ENCODE measurements at places on chromosomes 3 and 15.

DNA sequence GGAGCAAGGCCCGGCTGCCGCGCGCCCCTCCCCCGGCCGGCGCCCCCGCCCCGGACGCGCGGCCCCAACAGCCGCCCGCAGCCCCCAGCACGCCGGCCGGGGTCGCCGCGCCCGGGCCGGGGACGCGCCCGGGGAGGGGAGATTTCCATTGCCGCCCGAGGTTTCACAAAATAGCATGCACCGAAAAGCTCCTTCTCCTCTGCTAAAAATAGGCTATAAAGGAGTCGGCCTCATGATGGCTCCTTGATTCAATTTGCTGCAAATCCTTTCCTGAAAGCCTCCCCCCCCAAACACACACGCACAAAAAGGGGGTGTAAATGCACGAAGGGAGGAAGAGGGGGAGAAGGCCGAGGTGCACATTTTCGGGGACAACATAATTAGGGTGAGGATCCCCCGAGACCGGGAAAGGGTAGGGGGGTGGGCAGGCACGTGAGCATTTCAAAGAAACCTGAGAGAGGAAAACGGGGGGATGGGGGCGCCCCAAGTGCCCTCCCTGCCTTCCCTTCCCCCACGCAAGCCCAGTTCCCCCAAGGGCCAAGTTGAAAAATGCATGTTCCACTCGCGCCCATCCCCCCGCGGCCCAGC is 734 bp downstream of the TBL1XR1 start:
- peak; percentile 75 for DNase-seq

- peak; percentile 20 for DNase-seq
Observed at GRCh38 chr3:174355505-174355904, 503.6 kb upstream of the NAALADL2 start.

DNA sequence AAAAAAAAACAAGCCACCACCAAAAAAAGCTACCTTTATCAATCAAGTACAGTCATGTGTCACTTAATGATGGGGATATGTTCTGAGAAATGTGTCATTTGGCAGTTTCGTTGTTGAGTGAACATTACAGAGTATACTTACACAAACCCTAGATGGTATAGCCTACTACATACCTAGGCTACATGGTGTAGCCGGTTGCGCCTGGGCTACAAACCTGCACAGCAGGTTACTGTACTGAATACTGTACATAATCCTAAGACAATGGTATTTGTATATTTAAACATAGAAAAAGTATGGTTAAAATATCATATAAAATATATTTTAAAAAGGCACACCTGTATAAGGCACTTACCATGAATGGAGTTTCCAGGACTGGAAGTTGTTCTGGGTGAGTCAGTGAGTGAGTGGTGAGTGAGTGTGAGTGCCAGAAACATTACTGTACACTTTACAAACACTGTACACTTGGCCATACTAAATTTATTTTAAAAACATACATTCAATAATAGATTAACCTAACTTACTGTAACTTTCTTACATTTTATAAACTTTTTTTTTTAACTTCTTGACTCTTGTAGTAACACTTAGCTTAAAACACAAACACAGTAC is 25.9 kb upstream of the JMJD7 start:
- DNase-seq: no peak

- DNase-seq: no peak
Observed at GRCh38 chr3:72505539-72506405, 342.5 kb downstream of the SHQ1 start.

DNA sequence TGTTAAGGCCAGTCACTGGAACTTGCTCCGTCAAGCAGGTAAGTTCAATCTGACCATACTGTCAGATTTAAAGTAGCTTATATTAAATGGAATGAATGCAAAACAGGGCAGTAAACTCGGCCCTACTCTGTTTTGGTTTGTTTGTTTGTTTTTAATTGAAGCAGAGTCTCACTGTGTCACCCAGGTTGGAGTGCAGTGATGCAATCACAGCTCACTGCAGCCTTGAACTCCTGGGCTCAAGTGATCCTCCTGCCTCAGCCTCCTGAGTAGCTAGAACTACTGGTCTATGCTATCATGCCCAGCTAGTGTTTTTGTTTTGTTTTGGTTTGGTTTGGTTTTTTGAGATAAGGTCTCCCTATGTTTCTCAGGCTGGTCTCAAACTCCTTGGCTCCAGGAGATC is 305.0 kb downstream of the FEZF2 start:
- no peak for DNase-seq

GRCh38 chr3:114299941-114300624 is 6.3 kb downstream of the TIGIT start:
- DNase-seq: no peak

GRCh38 chr15:27458345-27459084 is 487.5 kb downstream of the GABRG3 start:
- no peak for DNase-seq

GRCh38 chr3:16686679-16687078 is 81.5 kb upstream of the DAZL start:
- no peak for DNase-seq

DNA sequence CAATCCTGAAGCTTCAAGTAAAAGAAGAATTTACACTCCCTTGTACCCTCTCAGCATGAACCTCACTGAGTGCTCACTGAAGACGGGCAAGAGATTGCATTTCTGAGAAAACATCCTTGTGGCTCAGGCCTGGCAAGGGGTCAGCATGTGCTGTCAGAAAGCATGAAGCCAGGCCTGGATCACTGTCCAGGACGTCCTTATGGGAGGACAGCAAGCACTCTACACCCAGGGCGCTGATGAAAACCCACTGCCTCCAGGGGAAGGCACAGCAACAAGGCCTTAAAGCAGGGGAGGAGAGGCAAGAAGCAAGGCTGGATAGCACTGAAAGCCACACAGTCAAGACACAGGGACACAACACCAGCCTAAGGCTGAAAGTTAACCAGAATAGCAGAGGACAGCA is 315.4 kb downstream of the OCA2 start:
- DNase-seq: no peak

- DNase-seq: no peak
Observed at GRCh38 chr3:64141476-64141875, 83.8 kb downstream of the PRICKLE2 start.

GRCh38 chr15:89227425-89227824 is 6.0 kb upstream of the RLBP1 start:
- DNase-seq: no peak

- DNase-seq: no peak
Observed at GRCh38 chr15:82303956-82304777, 41.5 kb downstream of the SAXO2 start.

DNA sequence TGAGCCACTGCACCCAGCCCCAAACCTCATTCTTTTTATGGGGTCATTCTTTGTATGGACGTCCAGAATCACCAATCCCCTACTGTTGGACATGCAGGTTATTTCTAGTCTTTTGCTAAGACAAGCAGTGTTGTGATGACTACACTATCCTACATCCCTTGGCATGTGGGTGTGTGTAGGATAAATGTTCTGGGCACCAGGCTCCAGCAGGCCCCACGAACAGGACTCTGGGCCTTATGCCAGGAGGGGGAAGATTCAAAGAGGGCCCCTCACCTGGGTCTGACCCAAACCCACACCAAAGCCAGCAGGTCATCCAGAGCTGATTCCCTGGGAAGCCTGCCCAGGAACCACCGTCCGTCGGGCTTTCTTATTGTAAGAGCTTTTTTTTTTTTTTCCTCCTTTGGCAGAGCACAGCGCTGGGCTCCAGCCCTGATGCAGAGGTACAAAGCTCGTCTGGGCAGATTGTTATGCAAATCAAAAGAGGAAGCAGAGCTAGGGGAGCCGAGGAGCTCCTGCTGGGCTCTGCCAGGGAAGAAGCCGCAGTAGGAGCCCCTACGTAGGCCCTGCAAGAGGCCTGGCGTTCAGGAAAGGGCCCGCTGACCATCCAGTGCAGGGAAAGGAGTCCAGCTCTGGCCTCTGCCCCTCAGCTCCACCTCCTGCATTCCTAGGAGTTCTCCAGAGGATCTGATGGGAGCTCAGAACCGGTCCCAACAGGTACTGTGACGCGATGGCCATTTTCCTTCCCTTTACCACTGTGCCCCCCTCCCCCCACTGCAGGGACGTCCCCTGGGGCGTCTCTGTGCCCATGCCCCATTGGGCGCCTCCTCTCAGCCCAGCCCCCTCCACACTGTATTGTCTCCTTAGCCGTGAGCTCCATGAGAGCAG is 29.0 kb upstream of the FURIN start:
- peak; percentile 58 for DNase-seq

- no peak for DNase-seq
Observed at GRCh38 chr3:30513374-30514152, 92.8 kb upstream of the TGFBR2 start.

DNA sequence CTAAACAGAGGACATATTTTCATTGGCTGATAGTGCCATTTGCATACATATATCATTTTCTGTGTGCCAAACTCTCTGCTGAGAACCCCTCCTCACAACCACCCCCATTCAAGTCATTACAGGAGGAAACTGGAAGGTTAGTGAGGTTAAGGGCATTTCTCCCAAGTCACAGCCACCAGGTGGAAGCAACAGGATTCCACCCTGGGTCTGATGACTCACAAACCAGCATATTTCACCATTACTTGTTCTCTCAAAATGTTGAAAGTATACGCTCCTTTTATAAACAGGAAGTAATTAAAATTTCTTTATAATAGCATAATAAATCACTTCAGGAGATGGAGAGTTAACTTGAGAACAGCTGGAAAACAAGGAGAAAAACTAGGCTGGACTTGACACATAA is 398.6 kb upstream of the WNT5A start:
- no peak for DNase-seq

DNA sequence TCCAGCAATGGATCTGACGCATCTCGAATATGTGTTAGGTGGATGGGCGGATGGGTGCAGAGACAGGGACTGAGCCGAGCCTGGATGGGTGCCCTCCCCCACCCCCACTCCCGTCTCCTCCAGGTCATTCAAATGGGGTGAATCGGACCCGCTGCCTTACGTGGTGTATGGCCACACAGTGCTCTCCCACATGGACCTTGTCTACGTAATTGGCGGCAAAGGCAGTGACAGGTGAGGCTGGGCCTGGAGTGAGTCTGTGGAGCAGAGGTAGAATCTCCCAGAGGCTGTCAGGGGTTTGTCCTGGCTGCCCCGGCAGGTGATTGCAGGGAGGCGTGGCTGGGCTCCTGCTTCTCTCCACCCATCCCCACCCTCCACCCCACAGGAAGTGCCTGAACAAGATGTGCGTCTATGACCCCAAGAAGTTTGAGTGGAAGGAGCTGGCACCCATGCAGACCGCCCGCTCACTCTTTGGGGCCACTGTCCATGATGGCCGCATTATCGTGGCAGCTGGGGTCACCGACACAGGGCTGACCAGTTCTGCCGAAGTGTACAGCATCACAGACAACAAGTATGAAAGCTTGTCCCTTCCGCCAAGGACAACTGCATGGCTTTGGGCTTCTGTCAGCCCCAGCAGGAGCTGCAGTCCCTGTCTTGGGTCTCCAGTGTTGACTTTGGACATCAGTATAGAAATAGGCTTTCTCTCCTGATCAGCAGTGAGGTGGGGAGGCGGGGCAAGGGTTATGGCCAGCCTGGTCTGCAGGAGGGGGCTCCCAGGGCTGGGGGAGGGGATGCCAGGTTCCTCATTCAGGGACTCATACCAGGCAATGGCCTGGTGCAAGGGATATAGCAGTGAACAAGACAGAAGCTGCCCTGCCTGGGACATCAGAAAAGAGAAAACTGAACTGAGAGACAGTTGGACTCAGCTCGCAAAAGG is 3.4 kb downstream of the KLHL40 start:
- DNase-seq: no peak

- DNase-seq: no peak
Observed at GRCh38 chr15:95501865-95502264, 828.6 kb upstream of the NR2F2 start.

DNA sequence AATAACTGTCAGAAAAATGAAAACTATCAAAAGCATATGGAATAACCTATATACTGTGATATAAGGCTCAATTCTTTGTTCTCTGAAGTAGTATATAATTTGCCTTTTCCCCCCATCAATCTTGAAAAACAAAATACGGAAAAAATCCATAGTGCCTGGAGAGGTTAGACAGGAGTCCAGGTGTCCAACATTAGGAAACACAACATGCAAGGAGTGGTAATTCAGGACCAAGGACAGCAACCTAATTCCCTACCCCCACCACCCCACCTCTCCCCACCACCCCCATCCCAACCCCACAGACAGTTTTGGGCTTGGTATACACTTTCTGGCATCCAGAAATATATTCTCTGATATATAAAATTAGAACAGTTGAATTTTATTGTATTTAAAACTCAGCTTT is 55.1 kb upstream of the SLC25A26 start:
- DNase-seq: no peak

DNA sequence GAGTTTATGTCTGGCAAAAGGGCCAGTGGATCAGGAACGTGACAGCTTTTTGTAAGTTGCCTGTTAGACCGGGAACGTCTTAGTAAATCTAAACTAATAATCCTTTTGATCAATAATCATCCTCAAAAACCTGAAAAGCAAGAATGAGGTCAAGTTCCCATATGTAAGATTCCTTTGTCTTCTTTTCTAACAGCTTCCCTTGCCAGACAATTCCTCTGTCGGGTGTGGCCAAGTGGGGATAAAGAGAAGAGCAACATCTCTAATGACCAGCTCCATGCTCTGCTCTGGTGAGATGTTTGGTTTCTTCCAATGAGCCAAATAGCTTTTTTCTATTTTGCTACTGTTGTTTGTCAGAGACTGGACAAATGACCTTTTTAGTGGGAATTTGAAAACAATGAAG is 19.8 kb downstream of the FANCD2OS start:
- no peak for DNase-seq

- DNase-seq: no peak
Observed at GRCh38 chr3:71201939-71202338, 381.6 kb downstream of the FOXP1 start.

GRCh38 chr3:60337421-60337820 is 913.8 kb downstream of the FHIT start:
- no peak for DNase-seq

DNA sequence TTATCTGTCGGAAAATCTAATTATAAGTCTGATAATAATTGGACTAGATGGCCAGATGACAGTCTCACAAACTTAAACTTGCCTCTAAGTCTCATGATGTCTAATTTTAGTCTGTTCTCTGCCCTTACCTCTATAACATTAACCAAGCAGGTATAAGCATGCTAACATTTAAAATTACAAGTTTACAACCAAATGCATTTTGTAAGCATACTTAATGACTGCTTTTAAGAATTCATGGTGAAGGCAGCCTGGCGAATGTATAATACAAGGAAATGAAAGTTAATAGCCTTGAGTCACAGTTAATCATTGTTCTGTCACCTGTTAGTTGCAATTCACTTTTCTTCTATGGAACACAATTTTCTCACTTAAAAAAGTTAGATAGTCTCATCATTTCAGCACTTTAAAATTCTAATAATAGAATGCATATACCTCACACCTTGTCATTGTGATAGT is 16.5 kb downstream of the BCHE start:
- no peak for DNase-seq

GRCh38 chr3:16480861-16481545 is 32.5 kb downstream of the RFTN1 start:
- no peak for DNase-seq

- DNase-seq: no peak
Observed at GRCh38 chr3:45475145-45475544, 86.8 kb downstream of the LARS2 start.

GRCh38 chr15:95368191-95368590 is 962.3 kb upstream of the NR2F2 start:
- DNase-seq: peak; percentile 21

Data from retina (tissue), 1 donor.